ENCODE measurements at places on chromosomes 4 and X. TPM values are rescaled to one million over a fixed set of nuclear protein-coding genes. Genes with fewer than 3 reads are reported as not detected.

Gene GPM6B
- not detected for total RNA-seq

- no peak overlapping the region for H3K27ac ChIP-seq
- no peak overlapping the region for H3K4me3 ChIP-seq
- no peaks in the 10 kb centered on the region for H3K4me1 ChIP-seq
- no peaks in the 10 kb centered on the region for H3K36me3 ChIP-seq
- no peak for DNase-seq
These were observed 298.2 kb upstream of the FSTL5 start for GRCh38 chr4:162461952-162462351.

DNA sequence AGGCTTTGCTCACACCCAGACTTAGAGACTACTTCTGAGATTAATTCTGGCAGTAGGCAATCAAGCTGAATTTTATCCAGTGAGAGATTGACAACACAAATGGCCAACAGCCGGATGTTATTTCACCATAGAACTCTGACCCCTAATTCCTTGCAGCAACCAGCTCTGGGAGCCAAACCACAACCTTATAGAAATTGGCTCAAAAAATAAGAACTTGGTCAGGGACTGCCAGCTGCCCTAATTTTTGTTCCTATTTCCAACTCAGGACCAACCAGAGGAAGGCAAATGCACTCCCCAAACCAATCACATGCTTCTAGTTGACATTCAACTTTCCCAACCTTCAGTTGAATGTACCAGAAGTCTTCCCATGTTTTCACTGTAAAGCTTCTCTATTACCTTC, 269.7 kb downstream of the HS3ST1 start:
- H3K36me3 ChIP-seq = no peaks in the 10 kb centered on the region
- no peak overlapping the region for H3K4me3 ChIP-seq
- DNase-seq = no peak
- no peaks in the 10 kb centered on the region for H3K27me3 ChIP-seq

Gene DDIT4L
- total RNA-seq = 1.2 TPM

DNA sequence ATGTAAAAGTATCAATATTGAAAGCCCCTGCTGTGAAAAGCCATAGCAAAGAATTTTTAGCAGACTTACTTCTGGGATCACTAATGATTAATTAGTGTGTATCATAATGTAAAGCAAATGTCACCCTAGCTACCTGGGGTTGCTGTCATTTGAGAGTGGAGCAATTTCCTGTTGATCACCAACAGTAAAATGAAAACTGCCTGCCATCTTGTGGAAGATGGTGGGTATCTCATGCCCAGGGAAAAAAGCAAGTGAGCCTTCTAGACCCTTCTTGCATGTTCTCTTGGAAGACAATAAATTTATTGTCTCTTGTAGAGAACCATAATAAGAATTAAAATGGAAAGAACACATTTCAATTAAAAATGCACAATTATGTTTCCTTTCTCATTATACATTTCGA, 360.2 kb downstream of the ZIC3 start:
- H3K36me3 ChIP-seq = no peaks in the 10 kb centered on the region
- no peak for DNase-seq
- H3K4me1 ChIP-seq = no peaks in the 10 kb centered on the region
- no peak overlapping the region for H3K27ac ChIP-seq

Gene SUPT20HL2
- total RNA-seq = not detected

GRCh38 chrX:123487236-123487635, 245.6 kb downstream of the THOC2 start:
- no peaks in the 10 kb centered on the region for H3K4me1 ChIP-seq
- DNase-seq = no peak
- H3K27ac ChIP-seq = no peak overlapping the region
- no peaks in the 10 kb centered on the region for H3K36me3 ChIP-seq

GRCh38 chr4:183426507-183426906, 17.9 kb upstream of the CDKN2AIP start:
- H3K4me1 ChIP-seq = peaks cover 26% of the 10 kb centered on the region
- no peak for DNase-seq
- no peaks in the 10 kb centered on the region for H3K27me3 ChIP-seq
- no peak overlapping the region for H3K27ac ChIP-seq

DNA sequence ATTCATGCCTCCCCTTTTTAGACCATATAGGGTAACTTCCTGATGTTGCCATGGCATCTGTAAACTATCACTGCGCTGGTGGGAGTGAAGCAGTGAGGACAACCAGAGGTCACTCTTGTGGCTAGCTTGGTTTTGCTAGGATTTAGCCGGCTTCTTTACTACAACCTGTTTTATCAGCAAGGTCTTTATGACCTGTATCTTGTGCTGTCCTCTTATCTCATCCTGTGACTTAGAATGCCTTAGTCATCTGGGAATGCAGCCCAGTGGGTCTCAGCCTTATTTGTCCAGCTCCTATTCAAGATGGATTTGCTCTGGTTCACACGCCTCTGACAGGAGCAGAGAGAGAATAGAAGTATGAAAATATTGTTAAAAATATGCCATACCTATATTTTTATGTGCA, 355.7 kb downstream of the ADGRL3 start:
- no peaks in the 10 kb centered on the region for H3K36me3 ChIP-seq
- H3K27me3 ChIP-seq = no peaks in the 10 kb centered on the region
- H3K27ac ChIP-seq = no peak overlapping the region
- H3K4me3 ChIP-seq = no peak overlapping the region
- H3K4me1 ChIP-seq = no peaks in the 10 kb centered on the region

GRCh38 chr4:30714408-30715031, 5.6 kb upstream of the PCDH7 start:
- no peak overlapping the region for H3K27ac ChIP-seq
- H3K36me3 ChIP-seq = no peaks in the 10 kb centered on the region
- H3K27me3 ChIP-seq = no peaks in the 10 kb centered on the region
- no peak for DNase-seq
- H3K4me1 ChIP-seq = no peaks in the 10 kb centered on the region

Gene GPAT3
- 4.4 TPM for total RNA-seq

- H3K4me1 ChIP-seq = no peaks in the 10 kb centered on the region
- no peaks in the 10 kb centered on the region for H3K36me3 ChIP-seq
- DNase-seq = no peak
- H3K27ac ChIP-seq = no peak overlapping the region
- H3K4me3 ChIP-seq = no peak overlapping the region
- H3K27me3 ChIP-seq = no peaks in the 10 kb centered on the region
These were observed 103.4 kb downstream of the PDE5A start for GRCh38 chr4:119525005-119525749.

Gene MAGEA2B
- not detected for total RNA-seq

GRCh38 chrX:56986138-56986537, 9.2 kb downstream of the SPIN3 start:
- DNase-seq = no peak
- no peaks in the 10 kb centered on the region for H3K36me3 ChIP-seq
- no peaks in the 10 kb centered on the region for H3K27me3 ChIP-seq
- H3K4me3 ChIP-seq = no peak overlapping the region
- H3K4me1 ChIP-seq = peaks cover 8% of the 10 kb centered on the region

Gene ZNF718
- 2.4 TPM for total RNA-seq

GRCh38 chr4:185513489-185514181, 21.7 kb downstream of the PDLIM3 start:
- no peak overlapping the region for H3K27ac ChIP-seq
- no peak overlapping the region for H3K4me3 ChIP-seq
- no peaks in the 10 kb centered on the region for H3K36me3 ChIP-seq
- DNase-seq = no peak

DNA sequence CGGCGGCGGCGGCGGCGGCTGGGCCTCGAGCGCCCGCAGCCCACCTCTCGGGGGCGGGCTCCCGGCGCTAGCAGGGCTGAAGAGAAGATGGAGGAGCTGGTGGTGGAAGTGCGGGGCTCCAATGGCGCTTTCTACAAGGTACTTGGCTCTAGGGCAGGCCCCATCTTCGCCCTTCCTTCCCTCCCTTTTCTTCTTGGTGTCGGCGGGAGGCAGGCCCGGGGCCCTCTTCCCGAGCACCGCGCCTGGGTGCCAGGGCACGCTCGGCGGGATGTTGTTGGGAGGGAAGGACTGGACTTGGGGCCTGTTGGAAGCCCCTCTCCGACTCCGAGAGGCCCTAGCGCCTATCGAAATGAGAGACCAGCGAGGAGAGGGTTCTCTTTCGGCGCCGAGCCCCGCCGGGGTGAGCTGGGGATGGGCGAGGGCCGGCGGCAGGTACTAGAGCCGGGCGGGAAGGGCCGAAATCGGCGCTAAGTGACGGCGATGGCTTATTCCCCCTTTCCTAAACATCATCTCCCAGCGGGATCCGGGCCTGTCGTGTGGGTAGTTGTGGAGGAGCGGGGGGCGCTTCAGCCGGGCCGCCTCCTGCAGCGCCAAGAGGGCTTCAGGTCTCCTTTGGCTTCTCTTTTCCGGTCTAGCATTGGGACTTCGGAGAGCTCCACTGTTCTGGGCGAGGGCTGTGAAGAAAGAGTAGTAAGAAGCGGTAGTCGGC, 528 bp downstream of the FMR1 start:
- peak; percentile 31 for DNase-seq
- peak overlapping the region; percentile 70 for H3K4me3 ChIP-seq
- peak overlapping the region; percentile 93 for H3K27ac ChIP-seq
- no peaks in the 10 kb centered on the region for H3K27me3 ChIP-seq

Data from naive thymus-derived CD4-positive, alpha-beta T cell (primary cell).